ENCODE measurements at places on chromosomes 12 and 14. TPM values are rescaled to one million over a fixed set of nuclear protein-coding genes. Genes with fewer than 3 reads are reported as not detected.
A peak's percentile ranks its signal among the peaks of the same experiment; 100 is the strongest.

The RTRAF gene
- 191 TPM for total RNA-seq

DNA sequence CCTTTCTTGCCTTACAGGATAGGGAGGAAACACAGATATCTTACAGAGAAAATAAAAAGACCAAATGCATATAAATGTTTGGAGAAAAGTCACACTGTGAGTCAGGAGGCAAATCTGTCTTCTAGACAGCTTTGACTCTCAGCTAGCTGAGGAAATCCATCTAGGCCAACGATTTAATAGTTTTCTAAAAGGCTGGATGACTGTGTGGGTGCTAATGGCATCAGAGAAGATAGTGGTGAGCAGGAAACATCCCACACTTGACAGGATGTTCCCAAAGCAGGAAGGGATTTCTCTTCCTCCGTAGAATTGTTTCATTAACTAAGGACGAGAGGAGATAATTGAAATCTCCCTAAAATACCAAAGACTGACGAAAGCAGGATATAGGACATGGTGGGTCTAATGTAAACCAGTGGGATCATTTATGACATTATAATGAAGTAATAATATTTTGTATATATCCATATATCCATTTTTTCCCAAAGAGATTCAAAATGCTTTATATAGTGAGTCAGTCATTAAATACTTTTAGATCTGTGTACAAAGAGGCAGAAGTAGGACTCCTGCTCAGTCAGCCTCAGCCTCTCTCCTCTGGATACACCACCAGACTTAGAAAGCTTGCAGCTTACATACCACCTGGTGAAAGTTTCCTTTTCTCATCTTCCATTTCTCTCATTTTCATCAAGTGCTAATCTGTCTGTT is 44.3 kb upstream of the PSMA6 start:
- DNase-seq: no peak

DNA sequence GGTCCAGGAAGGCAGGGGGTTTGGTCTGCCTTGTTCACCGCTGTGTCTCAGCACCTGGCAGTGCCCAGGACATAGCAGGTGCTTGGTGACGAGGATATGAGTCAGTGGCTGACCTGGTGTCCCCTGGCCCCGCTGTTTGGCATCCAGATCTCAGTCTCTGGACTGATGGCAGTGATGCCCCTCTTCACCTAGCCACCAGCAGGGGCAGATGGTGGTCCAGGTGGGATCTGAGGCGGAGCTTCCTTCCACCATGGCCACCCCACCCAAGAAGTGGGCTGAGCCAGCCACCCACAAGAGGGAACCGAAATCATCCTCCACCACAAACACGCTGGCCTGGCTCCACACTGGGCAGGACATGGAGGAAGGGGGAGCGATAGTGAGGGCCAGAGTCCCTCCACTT is 16.1 kb upstream of the SH2B3 start:
- no peak for DNase-seq

DNA sequence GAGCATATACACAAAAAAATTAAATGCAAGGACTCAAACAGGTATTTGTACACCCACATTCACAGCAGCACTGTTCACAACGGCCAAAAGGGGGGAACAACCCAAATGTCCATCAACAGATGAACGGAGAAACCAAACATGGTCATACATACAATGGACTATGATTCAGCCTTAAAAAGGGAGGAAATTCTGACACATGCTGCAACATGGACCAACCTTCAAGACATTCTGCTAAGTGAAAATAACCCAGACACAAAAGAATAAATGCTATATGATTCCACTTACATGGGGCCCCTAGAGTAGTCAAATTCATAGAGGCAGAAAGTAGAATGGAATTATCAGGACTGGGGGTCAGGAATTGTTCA is 29.5 kb downstream of the ACTN1 start:
- DNase-seq: no peak

GRCh38 chr14:29461101-29461500 is 466.5 kb downstream of the PRKD1 start:
- no peak for DNase-seq

GRCh38 chr12:724194-724855 is 28.1 kb upstream of the WNK1 start:
- peak; percentile 38 for DNase-seq

DNA sequence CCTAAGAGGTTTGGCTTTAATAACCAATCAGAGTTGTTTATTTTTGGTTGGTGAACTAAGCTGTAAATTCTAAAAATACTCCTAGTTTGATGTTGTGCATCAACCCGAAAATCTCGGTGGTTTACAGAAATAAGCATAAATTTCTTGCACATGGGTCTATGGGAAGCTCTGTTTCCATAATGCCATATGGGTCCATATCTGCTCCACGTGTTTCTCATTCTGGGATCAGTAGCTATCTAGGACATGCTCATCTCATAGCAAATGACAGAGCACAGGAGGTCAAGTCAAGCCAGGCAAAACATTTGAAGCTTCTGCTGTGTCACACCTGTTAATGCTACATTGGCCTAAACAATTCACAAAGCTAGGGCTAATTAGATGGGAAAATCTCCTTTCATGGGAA is 23.1 kb downstream of the NUP37 start:
- DNase-seq: no peak

DNA sequence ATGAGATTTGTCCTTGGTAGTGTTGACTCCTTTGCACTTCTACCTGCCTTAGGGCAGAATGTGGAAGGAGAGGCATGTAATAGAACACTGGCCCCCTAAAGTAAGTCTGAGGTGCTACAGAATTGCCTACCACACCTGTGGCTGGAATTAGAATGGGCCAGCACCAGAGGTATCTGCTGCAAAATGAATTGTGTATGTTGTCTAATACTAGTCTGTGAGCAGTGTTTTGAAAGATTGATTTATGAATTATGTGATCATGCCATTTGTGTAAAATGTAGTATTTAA is 5.7 kb upstream of the STYX start:
- DNase-seq: no peak

The SIX6 gene
- total RNA-seq: not detected

DNA sequence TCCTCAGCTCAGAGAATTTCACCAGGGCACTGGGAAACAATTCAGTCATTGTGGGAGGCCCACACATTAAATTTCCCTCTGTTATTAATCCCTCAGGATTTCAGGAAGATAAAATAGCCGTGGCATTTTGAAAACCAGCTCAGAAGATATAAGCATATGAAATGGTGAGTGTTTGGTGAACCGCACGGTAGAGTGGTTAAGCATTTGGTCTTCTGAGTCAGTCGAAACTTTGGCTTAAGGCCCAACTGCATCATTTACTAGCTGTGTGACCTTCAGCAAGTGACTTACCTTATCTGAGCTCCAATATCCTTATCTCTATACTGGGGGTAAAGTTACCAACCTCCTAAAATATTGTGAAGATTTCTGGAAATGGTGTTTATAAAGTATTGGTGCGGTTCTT is 5.2 kb upstream of the VRK1 start:
- DNase-seq: no peak

GRCh38 chr12:64706306-64706705 is 52.9 kb downstream of the GNS start:
- DNase-seq: no peak

GRCh38 chr12:103691063-103691462 is 104.0 kb downstream of the STAB2 start:
- DNase-seq: no peak

GRCh38 chr12:124566997-124567672 is at the start of gene NCOR2:
Gene NCOR2, minus strand, starts transcription at chr12:124567612. Its CDS starts 72,361 bp downstream, at chr12:124495251.
- DNase-seq: peak; percentile 56

The GLI1 gene
- total RNA-seq: 1.3 TPM

DNA sequence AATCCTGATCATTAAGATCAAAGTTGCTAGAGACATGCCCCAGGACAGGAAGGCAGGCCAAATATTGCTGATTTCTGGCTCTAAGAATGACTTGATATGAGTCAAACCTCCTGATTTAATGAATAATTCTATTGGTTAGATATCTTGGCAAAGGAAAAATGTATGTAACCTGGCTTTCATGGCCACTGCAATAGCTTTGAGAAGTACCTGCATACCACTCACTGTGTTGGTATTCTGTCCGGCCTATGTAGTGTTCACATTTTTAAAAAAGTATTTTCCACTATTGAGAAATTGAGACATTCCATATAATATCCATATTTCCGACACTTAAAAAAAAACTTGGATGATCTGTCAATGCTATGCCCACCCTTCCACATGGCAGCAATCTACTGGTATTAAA is 283.1 kb upstream of the SOX5 start:
- no peak for DNase-seq

DNA sequence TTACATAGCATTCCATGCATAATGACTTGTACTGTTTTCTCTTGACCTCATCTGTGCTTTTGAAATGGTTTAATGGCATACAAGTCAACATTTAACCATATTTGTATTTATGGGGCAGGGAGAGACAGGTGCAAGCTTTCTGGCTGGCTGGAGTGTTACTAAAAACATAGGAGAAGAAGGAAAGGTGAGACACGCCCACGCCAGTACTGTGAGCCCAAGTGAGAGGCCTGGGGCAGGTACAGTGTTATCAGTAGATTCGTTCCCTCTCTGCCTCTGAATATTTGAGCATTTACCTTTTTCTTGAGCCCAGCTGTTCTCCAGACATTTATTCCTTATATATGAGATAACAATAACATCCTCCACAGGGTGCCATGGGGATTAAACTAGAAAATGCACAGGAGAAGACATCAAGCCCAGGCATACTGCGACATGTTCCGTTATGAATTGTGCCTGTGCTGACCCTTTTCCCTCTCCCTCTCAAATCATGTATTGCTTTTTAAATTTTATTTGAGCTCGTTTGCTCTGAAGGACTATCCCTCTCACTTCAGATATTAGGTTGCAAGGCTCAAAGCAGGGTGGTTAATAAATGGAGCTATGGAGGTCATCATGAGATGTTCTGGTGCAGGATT is 34.6 kb upstream of the TUBA1C start:
- no peak for DNase-seq

DNA sequence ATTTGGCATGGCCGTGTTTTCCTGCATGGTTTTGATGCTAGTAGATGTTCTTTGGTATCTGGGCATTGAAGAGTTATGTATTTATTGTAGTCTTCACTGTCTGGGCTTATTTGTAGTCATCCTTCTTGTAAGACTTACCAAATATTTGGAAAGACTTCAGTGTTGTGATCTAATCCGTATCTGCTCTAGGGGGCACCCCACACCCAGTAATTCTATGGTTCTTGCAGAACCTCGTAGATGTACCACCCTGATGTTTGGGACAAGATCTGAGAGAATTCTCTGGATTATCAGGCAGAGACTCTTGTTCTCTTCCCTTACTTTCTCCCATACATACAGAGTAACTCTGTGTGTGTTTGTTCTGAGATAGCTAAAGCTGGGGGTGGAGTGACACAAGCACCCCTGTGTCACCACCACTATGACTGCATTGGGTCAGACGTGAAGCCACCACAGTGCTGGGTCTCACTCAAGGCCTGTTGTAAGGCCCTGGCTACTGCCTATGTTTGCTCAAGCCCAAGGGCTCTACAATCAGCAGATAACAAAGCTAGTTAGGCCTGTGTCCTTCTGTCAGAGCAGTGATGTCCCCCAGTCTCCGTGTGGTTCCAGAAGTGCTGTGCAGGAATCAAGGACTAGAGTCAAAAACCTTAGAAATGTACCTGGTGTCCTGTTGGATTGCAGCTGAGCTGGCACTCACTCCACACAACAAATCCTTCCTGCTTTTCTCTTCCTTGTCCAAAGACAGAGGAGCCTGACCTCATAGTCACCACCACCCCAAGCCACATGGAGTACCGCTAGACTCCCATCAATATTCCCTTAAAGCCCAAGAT is 9.6 kb downstream of the RDH16 start:
- DNase-seq: no peak

The NAV3 gene
- total RNA-seq: not detected

DNA sequence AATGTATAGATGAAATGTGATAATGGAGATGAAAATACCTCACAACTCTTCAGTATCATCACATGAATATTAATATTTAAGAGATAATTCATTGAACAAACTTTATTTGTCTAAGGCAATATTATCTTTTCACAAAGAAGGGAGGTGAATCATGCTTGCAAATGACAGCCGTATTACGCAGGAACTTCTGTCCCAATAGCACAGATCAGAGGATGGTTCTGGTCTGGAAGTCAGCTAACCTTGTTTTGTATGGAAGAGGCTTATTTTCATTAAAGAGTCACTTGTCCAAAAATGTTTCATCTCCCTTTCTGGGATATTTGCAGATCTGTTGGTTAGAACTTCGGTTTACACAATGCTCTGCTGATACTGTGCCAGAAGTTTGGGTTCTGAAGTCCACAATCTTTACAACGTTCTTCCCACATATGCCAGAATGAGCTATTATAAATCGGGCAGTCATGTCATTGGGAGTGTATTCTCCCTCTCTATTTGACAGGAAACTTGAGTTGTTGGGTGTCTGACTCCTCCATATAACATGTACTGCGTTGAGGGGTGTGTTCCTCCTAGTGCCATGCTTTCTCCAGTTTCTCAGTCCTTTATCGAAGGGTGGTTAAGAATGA is 29.8 kb downstream of the YY1 start:
- no peak for DNase-seq

DNA sequence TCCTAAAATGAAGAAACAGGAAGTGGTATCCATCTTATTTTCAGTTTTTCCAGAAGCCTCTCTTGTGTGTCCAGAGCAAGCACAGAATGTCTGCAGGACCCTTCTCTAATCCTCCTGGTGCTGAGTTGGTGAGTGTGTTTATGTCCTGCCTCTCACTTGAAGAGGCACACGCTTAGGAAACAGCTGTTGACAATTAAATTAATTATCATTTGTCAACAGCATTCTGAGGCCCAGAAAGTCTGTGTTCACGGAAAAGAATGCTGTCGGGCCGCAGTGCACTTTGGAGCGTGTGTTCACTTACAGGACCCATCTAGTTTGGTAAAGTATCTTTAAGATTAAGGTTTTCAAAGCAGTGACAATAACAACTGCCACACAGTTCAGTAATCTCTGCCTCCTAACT is 70.5 kb downstream of the LMNTD1 start:
- DNase-seq: no peak

DNA sequence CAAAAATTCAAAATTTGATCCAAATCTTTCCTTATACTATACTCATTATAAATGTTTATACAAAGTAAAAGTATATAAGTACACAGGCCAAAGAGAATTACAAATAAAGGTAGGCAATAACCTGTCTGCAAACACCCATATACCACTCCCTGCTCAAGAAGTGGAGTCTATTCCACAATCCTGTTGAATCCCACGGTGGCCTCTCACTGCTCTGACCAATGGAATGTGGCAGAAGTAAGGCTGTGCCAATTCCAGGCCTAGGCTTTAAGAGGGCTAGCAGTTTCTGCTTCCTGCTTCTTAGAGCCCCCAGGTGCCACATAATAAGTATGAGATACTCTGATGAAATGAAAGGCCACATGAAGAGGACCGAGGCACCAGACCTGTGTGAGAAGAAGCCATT is 79.8 kb upstream of the CFL2 start:
- no peak for DNase-seq
